Stimulated activated CD4-positive, alpha-beta T cell treated with anti-CD3 and anti-CD28 coated beads, TNF-alpha, amount 100 ng/mL, for 48 hours (primary cell): ENCODE measurements at places on chromosomes 1 and 21.

DNA sequence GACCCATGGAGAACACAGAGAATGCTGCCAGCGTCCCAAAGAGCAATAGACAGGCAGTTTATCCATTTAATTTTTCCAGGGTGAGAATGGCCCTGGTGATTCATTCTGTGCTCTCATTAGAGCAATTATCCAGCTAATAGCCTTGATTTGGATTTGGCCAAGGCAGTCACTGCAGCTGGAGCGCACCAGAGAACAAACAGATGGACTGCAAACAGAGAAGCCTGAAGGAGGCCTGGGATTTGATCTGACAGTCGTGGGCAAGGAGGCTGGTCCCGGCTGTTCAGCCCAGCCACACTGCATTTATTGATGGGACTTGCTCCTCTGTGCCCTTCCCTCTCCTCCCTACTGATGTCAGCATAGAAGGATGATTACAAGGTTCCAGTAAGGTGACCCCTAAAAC is 353.9 kb upstream of the C1orf174 start:
- no peak for DNase-seq

- DNase-seq, result no peak
Measured at GRCh38 chr1:221337106-221337505, 404.8 kb downstream of the DUSP10 start.

DNA sequence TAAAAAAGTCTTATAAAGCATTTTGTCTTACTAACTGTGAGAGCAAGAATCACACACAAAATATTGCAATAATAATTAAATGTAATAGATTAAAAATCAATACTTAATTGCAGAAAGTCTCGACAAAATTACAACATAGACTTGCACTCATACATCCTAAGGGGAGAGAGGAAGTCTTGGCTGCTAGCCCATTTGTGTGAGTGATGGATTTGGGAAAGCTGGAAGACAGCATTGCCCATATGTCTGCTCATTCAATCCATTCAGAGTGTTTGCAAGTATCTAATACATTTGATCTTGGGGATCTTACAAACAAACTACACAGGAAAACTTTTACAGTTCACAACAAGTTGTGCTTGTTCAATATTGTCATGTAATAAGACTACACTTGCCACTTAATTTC is 140.5 kb downstream of the COL11A1 start:
- DNase-seq, result no peak

- no peak for DNase-seq
Measured at GRCh38 chr21:34520764-34521508, 8.9 kb upstream of the KCNE1 start.

DNA sequence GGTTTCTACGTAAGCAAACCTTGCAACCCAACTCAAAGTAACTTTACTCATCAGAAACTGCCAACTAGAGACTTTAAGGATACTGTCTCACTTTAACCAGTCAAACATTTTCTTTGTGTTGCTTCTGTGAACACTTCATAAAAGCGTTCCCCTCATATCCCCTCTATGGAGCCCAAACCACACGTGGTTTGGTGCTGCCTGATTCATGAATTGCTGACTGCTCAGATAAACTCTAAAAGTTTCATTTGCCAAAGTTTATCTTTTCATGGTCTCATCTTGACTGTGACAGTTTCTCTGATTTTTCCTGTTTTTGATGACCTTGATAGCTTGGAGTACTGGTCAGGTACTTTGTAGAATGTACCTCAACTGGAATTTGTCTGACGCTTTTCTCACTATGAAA is 14.6 kb upstream of the RWDD3 start:
- DNase-seq, result no peak

DNA sequence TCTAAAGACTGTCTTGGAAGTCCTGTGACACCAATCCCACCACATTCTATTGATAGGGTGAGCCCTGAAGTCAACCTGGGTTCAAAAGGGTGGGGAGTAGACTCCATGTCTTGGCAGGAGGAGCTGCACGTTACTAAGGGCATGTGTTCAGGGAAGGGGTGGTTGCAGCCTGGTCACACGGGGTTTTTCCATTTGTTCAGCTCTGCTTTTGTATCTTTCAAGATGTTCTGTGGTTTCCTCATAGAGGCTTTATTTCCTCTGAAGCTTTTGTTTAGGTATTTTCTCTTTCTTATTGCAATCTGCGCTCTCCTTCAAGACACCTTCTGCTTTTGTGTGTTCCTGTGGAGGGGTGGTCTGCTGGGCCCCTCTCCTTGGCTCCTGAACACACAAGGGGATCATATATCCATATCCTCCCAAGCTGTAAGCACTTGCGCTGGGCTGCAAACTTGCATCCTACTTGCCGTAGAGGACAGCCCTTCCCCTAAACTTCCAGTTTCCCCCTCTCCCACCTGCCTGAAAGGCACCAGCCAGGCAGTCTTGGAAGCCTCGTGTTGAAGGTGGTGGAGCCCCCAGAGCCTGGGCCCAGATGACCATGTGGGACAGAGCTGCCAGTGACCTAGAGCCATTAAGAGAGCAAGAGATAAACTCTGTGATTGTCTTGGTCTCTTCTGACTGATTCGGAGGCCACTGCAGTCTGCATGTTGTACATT is 62.5 kb upstream of the TRAPPC10 start:
- DNase-seq, result no peak

DNA sequence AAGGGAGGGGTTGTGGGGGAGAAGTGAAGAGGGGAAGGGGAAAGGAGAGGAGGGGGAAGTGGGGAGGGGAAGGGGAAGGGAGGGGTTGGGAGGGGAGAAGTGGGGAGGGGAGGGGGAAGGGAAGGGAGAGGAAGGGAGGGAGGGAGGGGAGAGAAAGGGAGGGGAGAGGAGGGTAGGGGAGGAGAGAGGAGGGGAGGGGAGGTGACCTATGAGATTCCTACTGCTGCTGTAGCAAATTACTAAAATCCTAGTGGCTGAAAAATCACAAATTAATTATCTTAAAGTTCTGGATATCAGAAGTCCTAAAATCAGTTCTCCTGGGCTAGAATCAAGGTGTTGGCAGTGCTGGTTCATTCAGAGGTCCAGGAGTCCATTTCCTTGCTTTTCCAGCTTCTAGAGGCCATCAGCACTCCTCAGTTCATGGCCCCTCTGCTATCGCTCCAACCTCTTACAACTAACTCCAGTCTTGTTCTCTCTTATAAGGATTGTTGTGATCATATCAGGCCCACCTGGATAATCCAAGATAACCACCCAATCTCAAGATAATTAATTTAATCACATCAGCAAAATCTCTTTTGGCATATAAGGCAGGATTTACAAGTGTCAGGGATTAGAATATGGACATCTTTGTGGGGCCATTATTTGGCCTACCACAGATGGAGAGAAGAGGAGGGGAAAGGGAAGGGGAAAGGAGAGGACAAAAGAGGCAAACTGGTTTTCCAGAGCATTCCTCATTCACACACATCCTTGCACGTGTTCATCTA is 30.4 kb upstream of the KANK4 start:
- no peak for DNase-seq

GRCh38 chr1:94395748-94396309 is 22.4 kb upstream of the ABCD3 start:
- no peak for DNase-seq

DNA sequence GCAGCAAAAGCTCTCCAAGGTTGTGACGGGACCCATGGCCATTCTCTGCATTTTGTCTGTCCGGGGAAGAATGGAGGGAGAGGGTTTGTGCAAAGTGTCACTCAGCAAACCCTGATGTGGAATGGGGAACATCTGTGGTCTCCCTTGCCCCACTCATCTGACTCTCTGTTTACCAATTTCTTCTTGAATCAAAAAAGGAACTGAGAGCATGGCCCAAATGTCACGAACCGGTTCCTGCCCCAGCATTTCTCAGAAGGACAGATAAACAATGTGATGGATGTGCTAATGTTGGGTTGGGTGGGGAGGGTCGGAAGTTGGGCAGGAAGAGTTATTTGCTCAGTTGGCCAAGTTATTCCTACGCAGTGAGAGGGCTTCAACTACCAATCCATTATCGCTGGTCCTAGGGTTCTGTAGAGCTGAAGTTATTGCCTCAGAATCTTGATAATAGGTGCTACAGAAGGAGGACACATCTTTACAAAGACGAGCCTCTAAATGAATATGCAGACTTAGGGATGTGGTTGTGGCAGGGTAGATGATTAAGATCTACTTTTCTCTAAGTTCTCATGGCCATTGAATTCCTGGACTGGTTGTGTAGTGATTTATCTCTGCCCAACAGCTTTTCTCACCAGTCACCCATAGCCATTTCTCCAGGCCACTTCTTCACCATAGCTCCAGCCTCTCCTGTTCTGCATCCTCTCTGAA is 9.6 kb upstream of the DUSP12 start:
- DNase-seq, result no peak

DNA sequence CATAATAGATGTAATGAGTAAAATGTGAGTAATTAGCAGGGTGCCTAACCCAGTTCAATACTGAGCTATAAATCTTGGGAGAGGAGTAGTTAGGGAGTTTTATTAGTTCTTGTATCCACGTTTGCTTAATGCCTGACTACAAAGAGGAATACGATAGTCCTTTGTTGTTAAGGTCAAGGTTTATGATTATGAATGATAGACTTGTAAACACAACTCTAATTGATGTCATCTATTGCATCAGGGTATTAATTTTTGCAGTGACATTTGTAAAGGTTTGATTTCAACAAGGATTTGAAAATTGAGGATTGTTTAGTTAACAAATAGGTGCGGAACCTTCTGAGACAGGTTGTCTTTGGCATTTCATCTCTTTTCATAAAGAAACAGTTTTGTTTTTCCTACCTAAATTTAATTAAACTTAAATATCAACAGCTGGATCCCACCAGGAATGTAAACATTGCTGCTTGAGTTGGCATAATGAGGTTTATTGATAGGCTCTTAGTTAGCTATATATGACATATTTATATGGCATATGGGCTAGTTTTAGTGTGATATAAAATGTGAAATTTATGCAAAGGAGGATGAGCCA is 9.7 kb downstream of the SOAT1 start:
- DNase-seq, result no peak

- no peak for DNase-seq
Measured at GRCh38 chr1:90831910-90832309, 114.8 kb upstream of the BARHL2 start.
